Left ventricle myocardium superior (tissue), 1 donor: ENCODE measurements at places on chromosomes 6 and 20.

DNA sequence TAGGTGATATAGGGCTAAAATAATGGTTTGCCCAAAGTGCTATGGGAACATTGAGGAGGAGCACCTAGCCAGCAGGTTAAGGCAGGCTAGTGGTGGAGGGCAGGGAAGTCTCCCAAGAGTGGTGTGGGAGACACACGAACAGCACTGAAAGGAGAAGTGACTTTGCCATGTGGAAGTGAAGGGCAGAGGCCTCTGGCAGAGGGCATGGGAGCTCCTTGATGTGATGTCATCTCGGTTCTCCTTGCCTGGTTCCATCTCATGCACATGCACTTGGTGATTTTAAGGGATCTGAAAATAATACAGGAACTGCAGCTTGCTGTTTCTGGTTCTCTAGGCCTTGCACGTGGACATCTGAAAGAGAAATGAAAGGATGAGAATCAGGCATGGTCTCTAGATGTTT, 4.7 kb upstream of the MAP3K4 start:
- DNase-seq, result no peak

- peak; percentile 98 for DNase-seq
These were observed at the start of gene DNAJC5 for GRCh38 chr20:63894358-63895201. Gene DNAJC5 (plus strand): TSS chr20:63895126. CDS start chr20:63928346, 33,220 bp downstream.

GRCh38 chr6:155382338-155382685, 68.0 kb upstream of the TFB1M start:
- DNase-seq, result no peak

DNA sequence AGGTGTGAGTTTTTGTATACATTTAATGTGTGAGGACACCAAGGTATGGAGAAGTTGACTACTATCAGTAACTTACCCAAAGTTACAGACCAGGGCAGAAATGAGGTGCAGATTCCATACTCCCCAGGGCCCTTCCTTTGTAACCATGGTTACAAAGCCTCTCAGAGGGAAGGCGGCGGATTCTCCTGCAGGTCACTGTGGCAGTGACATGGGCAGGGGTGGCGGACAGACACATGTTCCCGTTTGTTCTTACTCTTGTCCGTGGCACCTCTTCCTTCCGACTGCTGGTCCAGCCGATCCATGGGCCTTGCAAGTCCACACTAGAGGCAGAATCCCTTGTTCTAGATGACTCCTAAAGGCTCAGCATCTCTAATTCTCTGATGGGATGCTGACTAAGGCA, 43.0 kb downstream of the PDYN start:
- no peak for DNase-seq

GRCh38 chr6:87183687-87184086, 28.3 kb downstream of the ZNF292 start:
- DNase-seq, result no peak

GRCh38 chr6:72787391-72788031, 165.6 kb downstream of the KCNQ5 start:
- DNase-seq, result no peak

- peak; percentile 23 for DNase-seq
These were observed 36.4 kb downstream of the RRBP1 start for GRCh38 chr20:17645546-17646208.

GRCh38 chr6:1479095-1479494, 89.7 kb downstream of the FOXF2 start:
- no peak for DNase-seq

DNA sequence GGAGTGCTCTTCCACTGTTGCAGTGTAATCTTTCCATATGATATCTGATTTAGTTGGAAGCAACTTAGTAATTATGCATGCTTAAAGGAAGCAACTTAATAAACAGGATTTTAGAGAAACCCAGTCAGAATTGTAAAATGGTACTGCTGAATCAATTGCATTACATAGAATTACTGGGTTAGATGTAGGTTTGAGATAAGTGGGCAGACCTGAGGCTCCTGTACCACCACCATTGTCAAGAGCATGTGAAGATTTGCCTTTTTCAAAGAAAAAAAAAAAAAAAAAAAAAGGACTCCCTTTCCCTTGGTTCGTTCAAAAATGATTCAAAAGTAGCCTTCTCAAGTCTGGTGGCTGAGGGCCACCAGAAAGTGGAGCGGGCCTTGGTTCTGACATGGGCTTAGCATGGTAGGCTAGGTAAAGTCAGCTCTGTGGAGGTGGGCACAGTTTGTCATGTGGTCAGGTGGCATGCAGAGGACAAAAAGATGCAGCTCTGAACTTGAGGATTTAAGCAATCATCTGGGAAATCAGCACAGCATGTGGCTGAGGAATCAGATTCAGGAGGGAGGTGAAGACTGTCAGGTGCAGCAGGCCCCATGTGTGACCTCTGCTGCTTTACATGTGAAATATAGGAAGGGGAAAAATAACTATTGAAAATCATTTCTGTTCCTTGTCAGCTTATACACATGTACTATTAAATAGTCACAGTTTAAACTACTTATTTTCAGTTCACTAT, 32.4 kb downstream of the ARID1B start:
- DNase-seq, result no peak

GRCh38 chr20:38840894-38841470, 35.5 kb downstream of the PPP1R16B start:
- DNase-seq, result no peak

- DNase-seq, result no peak
These were observed 128.0 kb upstream of the SASH1 start for GRCh38 chr6:148214667-148215066.

GRCh38 chr20:51175156-51175555, 152.2 kb upstream of the KCNG1 start:
- no peak for DNase-seq
